Panc1 (cell line): ENCODE measurements at places on chromosomes 5 and 9.
A peak's percentile ranks its signal among the peaks of the same experiment; 100 is the strongest.

DNA sequence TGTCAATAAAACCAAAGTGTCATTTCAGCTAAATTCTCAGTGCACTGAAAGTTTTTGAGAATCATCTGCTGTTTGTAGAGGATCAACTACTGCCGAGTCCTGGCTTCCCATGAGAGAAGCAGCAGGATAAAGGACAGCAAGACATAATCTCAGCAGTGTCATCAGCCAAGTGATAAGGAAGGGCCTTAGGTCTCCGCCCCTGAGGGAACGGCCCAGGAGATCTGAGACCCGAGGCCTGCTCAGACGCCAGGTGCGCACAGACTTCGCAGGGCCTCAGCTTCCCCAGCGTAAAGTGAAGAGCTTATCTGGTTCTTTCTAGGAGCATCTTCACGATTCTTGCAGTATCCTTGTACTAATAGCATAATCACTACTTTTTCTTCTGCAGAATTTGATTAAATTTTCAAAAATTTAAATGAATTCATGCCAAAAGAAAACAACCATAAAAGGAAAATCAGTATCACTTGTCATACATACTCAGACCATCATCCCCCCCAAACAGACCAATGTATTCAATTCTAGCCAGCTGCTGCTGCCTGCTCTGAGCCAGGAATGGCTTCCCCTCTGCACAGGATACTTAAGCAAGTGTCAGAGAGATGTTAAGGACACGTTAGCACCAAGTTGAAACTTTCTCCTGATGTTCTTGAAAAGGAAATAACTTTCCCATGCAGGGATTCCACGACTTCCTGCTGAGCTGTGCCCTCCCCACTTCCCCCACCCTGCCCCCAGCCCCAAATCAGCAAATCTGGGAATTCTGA lies 2.2 kb downstream of the GFPT2 start:
- no peak overlapping the region for H3K4me3 ChIP-seq
- H3K27ac ChIP-seq, result no peak overlapping the region
- H3K36me3 ChIP-seq, result no peaks in the 10 kb centered on the region

DNA sequence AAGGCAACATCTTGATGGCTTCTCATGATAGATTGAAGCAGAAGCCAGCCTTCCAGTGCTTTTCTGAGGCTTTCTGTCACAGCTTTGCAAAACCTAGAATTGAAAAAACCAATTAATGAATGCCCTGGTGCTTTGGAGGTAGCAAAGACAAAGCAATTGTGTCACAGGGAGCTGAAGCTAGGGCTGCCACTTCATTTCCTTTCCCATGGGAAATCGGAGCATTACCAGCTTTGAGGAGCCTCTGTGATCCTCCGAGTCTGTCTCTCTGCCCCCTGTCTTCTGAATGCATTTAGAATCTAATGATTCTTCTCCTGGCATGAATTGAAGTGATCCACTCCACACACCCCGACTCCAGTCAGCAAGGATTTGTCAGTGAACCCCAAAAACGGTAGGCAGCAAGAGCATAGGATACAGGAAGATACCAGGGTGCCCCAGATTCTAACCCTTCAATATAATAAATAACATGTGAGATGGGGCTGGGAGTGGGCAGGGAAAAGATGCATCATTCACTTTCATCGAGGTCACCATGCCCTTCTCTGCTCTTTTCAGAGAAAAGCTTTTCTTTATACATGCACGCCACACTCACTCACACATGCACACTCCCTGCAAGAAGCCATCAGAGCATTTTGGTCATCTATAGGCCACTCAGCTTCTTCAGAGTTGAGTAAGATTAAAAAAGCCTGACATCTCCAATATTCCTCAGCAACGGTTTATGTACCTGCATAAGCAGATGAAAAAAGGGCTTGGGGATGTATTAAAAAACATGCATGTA lies 247.7 kb upstream of the ZNF462 start:
- H3K27ac ChIP-seq, result no peak overlapping the region
- H3K27me3 ChIP-seq, result no peaks in the 10 kb centered on the region
- no peak overlapping the region for H3K4me3 ChIP-seq
- H3K4me1 ChIP-seq, result no peaks in the 10 kb centered on the region

GRCh38 chr5:174148721-174149120 lies 103.2 kb downstream of the NSG2 start:
- no peaks in the 10 kb centered on the region for H3K36me3 ChIP-seq
- H3K27ac ChIP-seq, result no peak overlapping the region
- H3K4me1 ChIP-seq, result no peaks in the 10 kb centered on the region
- peaks cover 5% of the 10 kb centered on the region; the same call in 1 of the 2 replicates for H3K27me3 ChIP-seq
- DNase-seq, result no peak

DNA sequence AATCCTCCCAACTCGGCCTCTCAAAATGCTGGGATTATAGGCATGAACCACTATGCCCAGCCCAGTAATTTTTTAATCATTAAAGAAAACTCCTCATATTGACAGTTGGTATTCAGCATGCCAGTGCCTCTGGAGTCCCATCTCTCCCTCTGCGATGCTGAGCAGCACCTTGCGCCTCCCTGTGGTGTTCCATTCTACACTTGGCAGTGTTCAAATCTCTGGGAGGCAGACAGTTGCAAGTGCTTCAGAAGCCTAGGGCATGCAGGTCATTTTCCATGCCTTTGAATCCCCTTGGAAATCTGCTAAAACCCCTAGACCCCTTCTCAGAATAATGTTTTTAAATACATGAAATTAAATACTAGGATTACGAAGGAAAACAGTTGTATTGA lies 41.3 kb downstream of the GARNL3 start:
- H3K36me3 ChIP-seq, result no peaks in the 10 kb centered on the region
- H3K27ac ChIP-seq, result no peak overlapping the region
- H3K27me3 ChIP-seq, result no peaks in the 10 kb centered on the region
- H3K4me1 ChIP-seq, result no peaks in the 10 kb centered on the region; the same call in 1 of the 2 replicates

GRCh38 chr9:747567-747966 lies 93.9 kb upstream of the DMRT1 start:
- no peaks in the 10 kb centered on the region for H3K4me1 ChIP-seq
- H3K4me3 ChIP-seq, result no peak overlapping the region
- no peaks in the 10 kb centered on the region for H3K36me3 ChIP-seq
- no peaks in the 10 kb centered on the region for H3K27me3 ChIP-seq
- no peak overlapping the region for H3K27ac ChIP-seq

- H3K4me3 ChIP-seq, result no peak overlapping the region
- no peaks in the 10 kb centered on the region for H3K36me3 ChIP-seq
- no peak for DNase-seq
- H3K4me1 ChIP-seq, result no peaks in the 10 kb centered on the region
- H3K27ac ChIP-seq, result no peak overlapping the region
Measured at GRCh38 chr9:114754581-114754980, 51.3 kb downstream of the TNFSF15 start.

DNA sequence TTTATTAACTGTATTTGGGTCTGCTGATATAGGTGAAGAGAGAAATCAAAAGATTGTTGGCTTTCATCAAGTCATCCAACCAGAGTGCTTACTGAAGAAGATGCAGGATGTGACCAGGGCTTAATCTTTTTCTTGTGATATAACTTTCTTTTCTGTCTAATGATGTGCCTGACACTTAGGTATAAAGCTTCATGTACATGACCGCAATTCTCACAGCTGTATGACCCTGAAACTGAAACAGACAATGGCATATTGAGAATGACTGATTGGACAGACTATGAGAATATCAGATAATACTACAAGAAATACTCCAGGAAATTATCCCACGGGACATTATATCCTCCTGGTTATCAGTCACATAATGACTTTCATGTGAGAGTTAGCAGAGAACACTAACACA lies 32.5 kb upstream of the FAM174A start:
- no peaks in the 10 kb centered on the region; the same call in 1 of the 2 replicates for H3K36me3 ChIP-seq
- no peak overlapping the region for H3K4me3 ChIP-seq
- DNase-seq, result no peak
- H3K27ac ChIP-seq, result no peak overlapping the region
- H3K4me1 ChIP-seq, result no peaks in the 10 kb centered on the region

DNA sequence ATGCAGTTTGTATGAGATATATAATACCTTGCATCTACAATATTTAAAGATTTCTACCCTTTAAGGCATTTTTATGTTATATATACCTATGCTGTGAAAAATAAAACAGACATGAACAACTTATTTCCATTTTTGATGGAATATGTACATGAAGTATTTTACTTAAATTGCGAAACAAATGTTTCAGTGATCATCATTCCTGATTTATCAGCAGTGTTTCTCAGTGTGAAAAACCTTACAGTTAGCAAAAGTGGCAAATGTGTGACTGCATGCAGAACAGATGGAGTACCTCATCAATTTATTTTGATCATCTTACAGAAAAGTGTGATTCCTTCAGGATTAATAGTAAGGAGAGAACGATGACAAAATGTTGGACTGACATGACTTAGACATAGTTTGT lies 43.1 kb downstream of the PRR16 start:
- H3K27ac ChIP-seq, result no peak overlapping the region
- H3K27me3 ChIP-seq, result no peaks in the 10 kb centered on the region
- no peak overlapping the region for H3K4me3 ChIP-seq
- no peaks in the 10 kb centered on the region for H3K4me1 ChIP-seq
- no peak for DNase-seq

DNA sequence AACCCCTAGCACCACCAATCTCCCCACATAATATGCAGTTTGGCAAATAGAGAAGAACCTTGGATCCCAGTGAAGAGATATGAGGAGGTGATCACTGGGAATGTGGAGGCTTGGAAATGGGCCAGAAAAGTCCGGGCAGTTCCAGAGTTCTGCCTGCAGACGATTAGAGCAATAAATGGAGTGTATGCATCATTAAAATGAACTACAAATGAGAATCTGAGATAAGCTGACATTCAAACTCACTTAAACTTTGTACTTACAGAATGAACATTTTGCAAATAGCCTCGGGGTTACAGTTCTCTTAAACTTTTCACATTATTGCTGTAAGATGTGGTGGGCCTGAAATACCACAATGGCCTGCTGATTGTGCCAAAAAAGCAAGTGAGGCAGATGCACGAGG lies 23.0 kb upstream of the LHFPL2 start:
- no peak overlapping the region for H3K27ac ChIP-seq
- DNase-seq, result no peak
- H3K4me3 ChIP-seq, result no peak overlapping the region
- 0 out of 2 replicates have a peak, but pooled peaks cover 4% of the 10 kb centered on the region for H3K4me1 ChIP-seq
- no peaks in the 10 kb centered on the region for H3K27me3 ChIP-seq
- H3K36me3 ChIP-seq, result no peaks in the 10 kb centered on the region

GRCh38 chr5:123358751-123359150 lies 64.5 kb downstream of the CEP120 start:
- no peak overlapping the region for H3K27ac ChIP-seq
- no peak for DNase-seq
- H3K36me3 ChIP-seq, result 0 out of 2 replicates have a peak, but pooled peaks cover 1% of the 10 kb centered on the region
- H3K4me3 ChIP-seq, result no peak overlapping the region

DNA sequence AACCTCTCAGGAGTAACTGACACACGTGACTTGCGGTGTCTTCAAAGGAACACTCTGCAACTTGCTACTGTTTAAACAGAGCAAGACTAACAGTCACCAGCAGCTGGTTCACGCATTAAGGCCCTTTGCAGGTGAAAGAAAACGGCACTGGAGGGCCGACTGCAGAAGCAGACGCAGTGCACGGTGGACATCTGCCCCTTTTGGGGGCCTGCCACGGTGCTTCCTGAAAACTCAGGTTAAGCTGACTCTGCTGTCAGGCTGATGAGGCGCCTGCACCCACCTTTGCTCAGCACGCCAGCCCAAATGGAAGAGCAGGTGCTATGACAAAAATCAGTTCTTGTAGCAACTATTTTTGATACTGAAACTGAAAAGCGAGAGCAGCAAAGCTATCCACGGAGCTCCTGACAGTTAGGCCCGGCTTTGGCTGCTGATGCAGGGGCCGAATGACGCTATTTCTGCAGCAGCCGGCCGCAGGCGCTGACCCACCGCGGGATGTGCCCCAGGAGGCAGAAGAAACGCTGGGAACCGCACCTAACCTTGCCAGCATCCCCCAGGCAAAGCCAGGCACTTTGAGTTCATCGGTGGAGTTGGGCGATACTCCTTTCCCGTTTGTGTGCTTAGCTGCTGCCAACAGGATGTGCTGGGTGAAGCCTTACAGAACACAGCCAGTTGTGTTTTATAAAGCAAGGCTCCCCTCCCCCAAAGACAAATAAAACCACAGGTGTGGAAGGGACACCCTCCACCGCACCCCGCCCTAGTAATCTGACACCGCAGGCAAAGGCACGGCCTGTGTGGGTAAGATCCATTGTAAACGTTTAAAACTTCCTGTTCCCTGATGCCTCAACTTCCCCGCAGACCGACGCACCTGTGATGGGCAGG lies 21.1 kb upstream of the TERT start:
- peaks cover 2% of the 10 kb centered on the region; the same call in 1 of the 2 replicates for H3K36me3 ChIP-seq
- H3K4me1 ChIP-seq, result peaks cover 21% of the 10 kb centered on the region
- no peak for DNase-seq
- peak overlapping the region; percentile 34 for H3K27ac ChIP-seq
- no peak overlapping the region for H3K4me3 ChIP-seq
- H3K27me3 ChIP-seq, result no peaks in the 10 kb centered on the region

DNA sequence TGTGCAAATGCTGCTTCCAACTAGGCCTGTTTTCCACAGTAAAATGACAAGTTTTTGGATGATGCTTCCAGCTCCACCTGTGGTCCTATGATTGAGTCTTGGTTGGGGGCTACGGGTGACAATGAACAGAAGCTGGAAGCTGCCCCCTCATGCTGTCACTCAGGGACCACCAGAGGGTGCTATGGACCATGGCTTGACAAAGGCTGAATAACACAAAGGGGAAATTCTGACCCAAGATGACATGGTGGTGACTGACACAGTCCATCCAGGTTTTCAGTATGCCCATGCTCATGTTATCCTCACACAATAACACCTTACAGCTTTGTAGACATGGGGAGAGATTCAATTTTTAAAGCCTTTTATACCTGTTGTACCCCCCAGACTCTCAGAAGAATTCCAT lies 23.9 kb upstream of the SAP30L start:
- no peak overlapping the region for H3K27ac ChIP-seq
- H3K27me3 ChIP-seq, result no peaks in the 10 kb centered on the region
- H3K4me1 ChIP-seq, result no peaks in the 10 kb centered on the region
- H3K4me3 ChIP-seq, result no peak overlapping the region
- H3K36me3 ChIP-seq, result no peaks in the 10 kb centered on the region

DNA sequence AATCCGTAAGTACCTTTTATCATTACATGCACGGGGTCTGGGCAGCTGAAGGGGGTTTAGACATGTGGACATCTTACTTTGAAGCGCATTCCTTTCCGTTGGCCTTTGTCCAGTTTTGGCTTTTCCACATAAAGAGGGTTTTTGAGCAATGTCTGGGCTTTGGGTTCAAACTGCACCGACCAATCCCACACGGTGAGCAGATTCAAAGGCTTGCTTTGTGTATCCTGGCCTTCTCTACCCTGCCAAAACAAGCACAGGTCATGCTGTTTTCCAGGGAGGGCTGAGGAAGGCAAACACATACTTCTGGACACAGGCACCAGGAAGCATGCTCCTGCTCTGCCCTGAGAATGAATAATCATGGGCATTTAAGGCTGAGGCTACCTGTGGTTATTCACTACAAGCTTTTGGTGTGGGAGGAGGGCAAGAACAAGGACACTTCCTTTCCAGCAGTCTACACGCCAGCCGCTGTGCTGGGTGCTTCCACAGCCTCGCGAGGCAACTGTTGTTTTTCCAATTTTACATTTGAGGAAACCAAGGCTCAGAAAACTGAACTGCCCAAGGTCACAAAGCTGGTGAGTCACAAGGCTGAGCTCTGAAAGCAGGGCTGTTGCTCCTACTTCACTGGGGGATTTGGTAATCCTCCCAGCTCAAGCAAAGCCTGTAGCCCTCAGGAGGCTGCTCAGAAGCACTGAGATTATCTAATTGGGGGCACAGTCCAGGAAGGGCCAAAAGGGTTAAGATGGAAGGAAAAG lies 59.8 kb upstream of the GOLPH3 start:
- DNase-seq, result no peak
- no peak overlapping the region for H3K4me3 ChIP-seq
- H3K27me3 ChIP-seq, result no peaks in the 10 kb centered on the region
- H3K4me1 ChIP-seq, result peaks cover 15% of the 10 kb centered on the region
